ENCODE measurements at places on chromosomes 12 and 14. TPM values are rescaled to one million over a fixed set of nuclear protein-coding genes. Genes with fewer than 3 reads are reported as not detected.

GRCh38 chr12:44127966-44128710 lies 292.3 kb downstream of the TMEM117 start:
- DNase-seq = no peak

DNA sequence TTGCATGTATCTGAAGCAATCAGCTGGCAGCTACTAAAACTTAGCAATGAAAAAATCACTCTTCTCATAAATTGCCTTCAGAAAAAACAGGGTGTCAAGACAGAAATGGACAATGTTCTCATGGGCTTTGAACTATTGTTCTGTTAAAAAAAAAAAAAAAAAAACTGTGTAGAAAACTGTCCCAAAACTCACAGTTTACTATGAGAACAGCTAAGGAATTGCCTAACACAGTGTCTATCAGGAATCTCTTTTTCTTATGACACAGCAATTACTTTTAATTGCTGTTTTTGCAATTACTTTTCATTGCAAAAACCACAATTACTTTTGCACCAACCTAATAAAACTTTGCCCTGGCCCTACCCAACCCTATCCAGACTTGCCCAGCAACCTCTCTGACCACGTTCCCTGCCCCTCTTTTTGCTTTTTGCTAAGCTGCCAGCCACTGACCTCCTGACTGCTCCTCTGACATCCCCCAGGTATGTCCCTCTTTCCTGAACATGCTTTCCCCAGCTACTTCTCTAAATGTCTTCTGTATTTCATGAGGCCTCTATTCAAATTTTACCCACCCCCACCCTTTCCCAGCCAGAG lies 68.0 kb upstream of the SLCO1C1 start:
- DNase-seq = no peak

- DNase-seq = no peak
These were observed 32.1 kb downstream of the CMKLR1 start for GRCh38 chr12:108307006-108307405.

Gene CCDC196
- total RNA-seq = not detected

Gene FBRSL1
- total RNA-seq = 24.0 TPM
